ENCODE measurements at places on chromosomes 12 and 14.

- no peak for DNase-seq
These were observed 32.6 kb downstream of the COCH start for GRCh38 chr14:30906752-30907658.

DNA sequence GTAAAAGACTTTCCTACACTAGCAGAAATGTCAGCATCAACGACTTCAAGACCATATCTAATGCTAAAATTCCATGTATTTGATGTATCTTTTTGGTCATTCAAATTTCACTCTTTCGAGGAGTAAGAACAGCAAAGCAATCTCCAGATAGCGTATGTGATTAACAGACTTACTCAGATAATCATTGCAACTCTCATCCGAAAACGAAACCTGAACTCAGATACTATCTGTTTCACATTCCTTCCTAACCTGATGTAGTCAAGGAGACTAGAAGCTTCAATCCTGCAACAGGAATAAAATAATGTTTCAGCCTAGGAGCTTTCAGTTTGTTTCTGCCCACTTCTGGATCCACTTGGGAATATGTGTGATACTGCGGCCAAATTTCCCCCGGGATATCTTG is 286.3 kb downstream of the NUAK1 start:
- DNase-seq, result no peak

- no peak for DNase-seq
These were observed 69.2 kb downstream of the PTPRQ start for GRCh38 chr12:80513211-80513610.

DNA sequence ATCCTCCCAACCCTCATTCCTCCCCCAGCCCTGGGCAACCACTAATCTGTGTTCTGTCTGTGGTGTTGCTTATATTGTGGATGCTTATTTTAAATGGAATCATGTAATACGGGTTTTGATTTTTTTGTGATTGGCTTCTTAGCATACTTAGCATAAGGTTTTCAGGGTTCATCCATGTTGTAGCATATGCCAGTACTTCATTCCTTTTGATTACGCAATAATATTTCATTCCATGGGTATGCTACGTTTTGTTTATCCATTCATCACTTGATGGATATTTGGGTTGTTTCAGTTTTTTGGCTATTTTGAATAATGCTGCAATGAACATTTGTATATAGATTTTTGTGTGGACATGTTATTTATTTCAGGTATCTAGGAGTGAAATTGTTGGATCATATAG is 82.9 kb downstream of the TSPAN9 start:
- DNase-seq, result no peak
